ENCODE measurements at places on chromosomes 12 and 14. TPM values are rescaled to one million over a fixed set of nuclear protein-coding genes. Genes with fewer than 3 reads are reported as not detected.

Gene SPIC
- not detected for total RNA-seq

- no peak for DNase-seq
These were observed 405.6 kb downstream of the NAV3 start for GRCh38 chr12:78236264-78236663.

- DNase-seq: no peak
These were observed 36.5 kb upstream of the OVCH1 start for GRCh38 chr12:29533815-29534489.

GRCh38 chr12:1518591-1519516 lies 75.5 kb downstream of the FBXL14 start:
- DNase-seq: no peak

DNA sequence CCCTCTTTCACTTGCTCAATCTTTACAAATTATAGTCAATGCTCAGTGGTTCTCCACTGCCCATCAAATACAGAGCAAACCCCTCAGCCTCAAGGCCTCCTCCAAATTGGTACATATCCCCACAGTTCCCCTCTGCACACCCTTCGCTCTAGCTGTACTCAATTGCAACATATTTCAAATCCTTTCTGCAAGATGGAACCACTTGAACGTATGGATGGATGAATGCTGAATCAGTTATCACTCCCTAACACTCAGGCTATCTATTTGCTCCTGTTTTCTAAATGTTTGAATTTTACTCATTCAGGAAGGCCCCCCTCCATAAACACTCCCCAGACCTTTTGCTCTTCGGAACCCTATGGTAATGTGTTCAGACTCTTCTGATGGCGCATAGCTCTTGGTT lies 24.5 kb downstream of the ATG14 start:
- DNase-seq: no peak

Gene TAS2R50
- 0.60 TPM for total RNA-seq

- no peak for DNase-seq
These were observed 553.0 kb downstream of the SLC16A7 start for GRCh38 chr12:60148831-60149230.

DNA sequence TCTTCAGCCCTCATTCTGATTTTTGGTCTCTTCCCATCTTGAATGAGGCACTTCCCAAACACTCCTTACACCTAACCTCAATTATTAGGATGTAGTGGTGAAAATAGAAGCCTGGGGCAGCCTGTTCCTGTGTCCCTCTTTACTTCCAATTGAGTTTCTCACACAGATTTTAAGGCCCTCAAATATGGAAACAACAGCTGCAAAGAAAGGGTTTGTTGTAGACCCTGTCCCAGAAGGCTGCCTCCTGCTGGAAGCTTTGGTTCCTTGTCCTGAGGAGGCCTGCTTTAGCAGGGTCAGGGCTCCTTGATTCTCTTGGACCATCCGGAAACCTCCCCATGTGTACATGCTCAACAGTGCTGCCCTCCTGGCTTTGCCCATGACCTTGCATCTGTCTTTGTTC lies 101.3 kb downstream of the TGFB3 start:
- no peak for DNase-seq

Gene GZMB
- 105 TPM for total RNA-seq

Gene DENND5B
- 0.20 TPM for total RNA-seq

Gene CCDC184
- total RNA-seq: 0.17 TPM

GRCh38 chr12:68978678-68979077 lies 45.7 kb upstream of the CPM start:
- no peak for DNase-seq

Gene NFE2
- not detected for total RNA-seq

DNA sequence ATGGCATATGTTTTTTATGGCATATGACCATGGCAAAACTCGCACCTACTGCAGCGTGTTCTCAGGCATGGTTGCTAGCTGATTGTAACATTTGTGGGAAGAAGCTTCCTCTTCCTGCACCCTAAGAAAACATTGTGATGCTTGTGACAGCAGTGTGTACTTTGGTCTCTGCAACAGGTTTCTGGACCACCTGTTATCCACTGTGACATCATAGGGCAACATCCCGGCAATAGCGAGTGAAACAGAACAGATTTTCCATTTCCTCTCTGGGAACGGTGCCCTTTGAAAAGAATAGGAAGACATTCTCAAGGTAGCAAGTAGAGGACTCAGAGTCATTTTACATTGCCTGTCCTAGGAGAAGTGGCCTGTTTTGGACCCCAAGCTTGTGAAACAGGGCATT lies 135.4 kb upstream of the TRHDE start:
- DNase-seq: no peak

GRCh38 chr12:58833853-58834252 lies 86.5 kb downstream of the LRIG3 start:
- DNase-seq: no peak

DNA sequence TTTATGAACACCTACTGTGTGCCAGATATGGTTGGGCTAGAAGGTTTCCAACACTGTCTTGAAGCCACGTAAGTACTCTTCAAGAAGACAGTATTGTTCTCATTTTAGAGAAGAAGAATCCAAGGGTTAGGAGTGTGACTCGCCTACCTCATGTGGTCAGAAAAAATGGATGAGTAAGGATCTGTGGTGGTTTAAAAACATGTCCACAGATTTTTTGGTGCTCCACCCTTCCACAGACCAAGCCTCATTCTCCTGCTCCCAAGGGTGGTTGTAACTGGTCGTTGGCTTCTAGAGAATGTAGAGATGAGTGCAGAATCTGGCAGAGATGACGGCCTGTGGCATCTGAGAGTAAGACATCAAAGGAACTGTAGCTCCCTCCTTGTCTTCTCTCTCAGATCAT lies 30.3 kb upstream of the TTC7B start:
- no peak for DNase-seq

GRCh38 chr12:97995559-97995958 lies 519.8 kb upstream of the TMPO start:
- DNase-seq: no peak

Gene PTPN11
- total RNA-seq: 79.2 TPM

DNA sequence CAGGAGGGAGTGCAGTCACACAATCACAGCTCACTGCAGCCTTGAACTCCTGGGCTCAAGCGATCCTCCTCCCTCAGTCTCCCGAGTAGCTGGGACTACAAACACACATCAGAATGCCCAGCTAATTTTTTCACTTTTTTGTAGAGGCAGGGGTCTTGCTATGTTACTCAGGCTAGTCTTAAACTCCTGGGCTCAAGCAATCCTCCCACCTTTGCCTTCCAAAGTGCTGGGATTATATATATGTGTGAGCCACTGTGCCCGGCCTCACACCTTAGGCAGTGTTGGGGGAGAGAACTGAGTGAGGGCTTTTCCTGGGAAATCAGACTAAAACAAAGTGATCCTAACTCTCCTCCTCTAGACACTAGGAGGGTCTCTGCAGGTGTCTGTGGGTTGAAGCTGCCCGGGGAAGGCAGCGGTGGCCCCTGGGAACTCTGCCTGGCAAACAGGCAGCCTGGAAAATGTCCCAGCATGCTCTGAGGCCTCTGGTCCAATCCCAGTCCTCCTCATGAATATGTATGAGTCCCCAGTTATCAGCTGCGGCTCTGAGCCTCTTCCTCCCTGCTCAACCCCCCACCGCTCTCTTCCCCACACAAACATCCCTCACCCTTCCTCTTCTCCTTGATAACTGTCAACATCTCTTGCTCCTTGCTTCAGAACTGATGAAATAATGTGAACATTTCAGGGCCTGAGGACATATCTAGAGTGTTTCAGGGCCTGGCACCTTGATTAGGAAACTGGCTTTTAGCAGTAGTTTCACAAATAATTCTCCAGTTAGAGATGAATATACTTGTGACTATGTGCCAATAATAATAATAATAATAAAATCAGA lies 7.9 kb upstream of the NAA25 start:
- peak; percentile 26 for DNase-seq

Gene FAM181A
- not detected for total RNA-seq

- DNase-seq: no peak
These were observed 53.6 kb downstream of the SLC25A47 start for GRCh38 chr14:100376751-100377171.

- no peak for DNase-seq
These were observed 1137.1 kb downstream of the FSCB start for GRCh38 chr14:43369710-43370564.

- DNase-seq: peak; percentile 8
These were observed 196.9 kb downstream of the ALG10 start for GRCh38 chr12:34219046-34219770.

DNA sequence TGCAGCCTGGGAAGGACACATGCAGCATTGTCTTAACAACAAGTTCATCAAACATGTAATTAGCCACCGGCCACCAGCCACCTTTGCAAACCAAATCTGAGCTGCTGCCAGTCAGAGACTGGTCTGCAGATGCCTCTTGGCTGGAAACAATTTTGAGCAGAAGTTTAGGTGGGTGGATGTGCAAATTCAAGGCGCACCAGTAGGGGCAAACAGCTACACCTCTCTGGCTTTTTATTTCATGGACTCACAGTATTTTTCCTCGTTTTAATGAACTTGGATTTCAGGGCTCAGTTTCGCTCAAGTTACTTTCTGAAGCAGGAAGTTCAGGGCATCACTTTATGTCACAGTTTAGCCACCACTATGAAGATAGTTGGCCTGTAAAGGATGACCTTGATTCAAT lies 94.3 kb downstream of the OTX2 start:
- DNase-seq: no peak

Gene CRACR2A
- total RNA-seq: 33.3 TPM

DNA sequence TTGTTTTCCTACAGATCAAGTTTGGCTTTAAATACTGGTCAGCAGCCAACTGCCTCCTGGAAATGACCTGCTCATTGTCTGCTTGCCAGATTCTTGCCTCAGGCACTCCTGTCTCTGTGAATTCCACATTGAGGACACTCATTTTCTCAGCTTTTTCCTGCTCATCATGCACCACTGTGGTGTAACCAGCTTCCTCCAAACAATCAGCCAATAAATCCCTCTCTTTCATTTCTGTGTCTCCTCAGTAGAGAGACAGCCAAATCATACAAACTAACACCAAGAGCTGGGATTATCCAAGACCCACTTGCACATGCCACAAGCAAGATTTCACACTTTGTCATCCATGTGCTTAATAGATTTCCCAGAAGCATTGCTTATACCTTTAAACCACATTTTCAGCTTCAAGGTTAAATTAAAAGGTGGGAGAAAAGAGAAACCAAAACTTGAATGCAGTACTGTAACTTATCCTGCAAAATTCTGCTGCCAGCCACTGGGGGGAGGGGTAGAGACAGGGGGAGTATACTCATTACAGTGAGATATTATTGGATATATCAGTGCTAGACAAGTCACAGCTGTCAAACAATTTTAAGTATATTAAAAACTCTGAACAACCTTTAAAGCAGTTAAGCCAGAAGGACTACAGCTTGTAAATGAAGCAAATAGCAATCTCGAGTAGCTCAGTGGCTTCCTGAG lies 105.0 kb downstream of the PPP2R5E start:
- DNase-seq: peak; percentile 69

Gene KRT85
- total RNA-seq: not detected

DNA sequence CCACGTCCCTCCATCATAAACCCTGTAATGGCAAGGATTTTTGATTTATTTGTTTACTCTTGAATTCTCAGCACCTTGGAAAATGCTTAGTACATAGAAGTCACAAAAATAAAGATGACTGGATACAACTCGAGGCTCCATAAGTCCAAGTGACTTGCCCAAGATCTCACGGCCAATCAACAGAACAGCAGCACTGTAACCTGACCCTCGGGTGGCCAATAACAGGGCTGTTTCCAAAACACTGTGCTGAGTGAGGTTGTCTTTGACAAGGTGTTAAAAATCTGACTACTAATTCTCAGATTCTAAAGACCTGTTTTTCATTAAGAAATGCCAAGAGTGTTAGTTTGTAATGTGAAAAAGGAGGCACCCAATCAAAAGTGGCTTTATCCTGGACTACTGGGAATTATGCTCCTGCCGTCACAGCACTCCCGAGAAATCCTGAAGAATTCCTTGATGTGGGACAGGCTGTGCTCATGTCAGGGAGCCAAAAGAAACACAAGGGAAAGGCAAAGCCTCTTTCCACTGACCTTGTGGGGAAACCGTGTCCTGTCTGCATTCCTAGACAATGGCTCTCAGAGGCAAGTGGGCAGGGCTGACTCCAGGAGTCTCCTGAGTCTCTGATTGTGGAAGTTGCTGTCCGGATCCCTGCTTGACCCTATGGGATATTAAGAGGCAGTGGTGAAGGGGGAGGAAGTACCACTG lies 204.7 kb upstream of the PELI2 start:
- DNase-seq: no peak

- DNase-seq: no peak
These were observed 90.4 kb upstream of the CCDC91 start for GRCh38 chr12:28099871-28100270.

DNA sequence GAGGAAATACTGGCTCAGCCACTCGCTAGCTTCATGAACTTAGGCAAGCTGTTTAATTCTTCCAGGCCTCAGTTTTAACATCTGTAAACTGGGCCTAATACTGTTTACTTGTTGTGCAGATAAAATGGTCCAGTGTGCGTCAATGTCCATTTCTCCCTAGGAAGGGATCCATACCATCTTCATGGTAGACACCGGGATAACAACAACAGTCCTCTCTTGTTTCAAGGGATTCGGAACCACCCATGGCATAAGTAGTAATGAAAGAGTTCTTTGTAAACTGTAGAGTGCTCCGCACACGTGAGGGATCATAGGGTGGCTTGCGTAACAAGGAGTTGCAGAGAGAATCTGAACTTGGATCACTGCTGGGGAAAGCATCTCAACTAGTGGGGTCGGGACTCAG lies 17.3 kb upstream of the CHGA start:
- DNase-seq: no peak

GRCh38 chr12:122473543-122474323 lies 27.0 kb downstream of the ZCCHC8 start:
- DNase-seq: no peak

DNA sequence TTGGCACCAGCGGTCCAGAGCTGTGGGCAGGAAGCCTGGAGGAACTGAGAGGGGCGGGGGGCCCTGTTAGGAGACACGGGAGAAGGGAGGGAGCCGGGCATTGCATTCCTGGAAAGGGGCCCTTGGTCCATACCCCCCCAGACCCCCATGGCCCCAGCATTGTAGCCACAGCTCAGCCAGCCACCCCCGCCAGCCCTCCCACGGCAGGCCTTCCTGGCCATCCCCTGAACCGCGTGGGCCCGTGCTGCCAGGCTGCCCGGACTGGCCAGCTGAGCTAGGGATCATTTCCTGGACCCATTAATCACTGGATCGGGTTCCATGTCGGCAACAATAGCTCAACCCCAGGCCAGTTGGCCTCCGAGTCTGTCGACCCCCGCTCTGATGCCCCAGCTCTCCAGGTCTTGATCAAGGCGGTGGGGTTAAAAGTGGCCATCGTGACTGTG lies 39.8 kb upstream of the DIO3 start:
- DNase-seq: no peak

DNA sequence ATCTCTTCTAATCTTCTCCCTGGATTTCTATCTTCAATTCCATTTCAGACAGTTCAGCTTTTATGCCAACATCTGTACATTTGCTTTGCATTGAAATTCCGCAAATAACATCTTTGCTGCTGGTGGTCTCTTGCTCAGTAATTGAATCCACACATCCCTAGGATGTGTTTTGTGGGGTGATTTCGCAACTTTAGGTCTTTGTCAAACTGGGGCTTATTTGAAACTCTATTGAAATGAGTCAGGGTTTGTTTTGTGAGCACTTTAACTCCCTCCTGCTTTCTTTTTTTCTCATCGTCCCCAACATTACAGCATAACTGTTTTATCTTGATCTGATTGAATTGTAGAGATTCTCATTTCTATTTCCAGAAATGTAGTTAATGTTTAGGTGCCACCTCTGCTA lies 404.3 kb downstream of the NPAS3 start:
- DNase-seq: no peak

- DNase-seq: no peak
These were observed 5.2 kb downstream of the P2RX4 start for GRCh38 chr12:121214855-121215745.

Gene ANO4
- not detected for total RNA-seq

Gene RNASE3
- not detected for total RNA-seq

- no peak for DNase-seq
These were observed 12.6 kb downstream of the EFCAB11 start for GRCh38 chr14:89941830-89942377.
